Skin of body (tissue), 3 donors: ENCODE measurements at places on chromosomes 11 and 22. TPM values are rescaled to one million over a fixed set of nuclear protein-coding genes. Genes with fewer than 3 reads are reported as not detected.

The TBX10 gene
- total RNA-seq: not detected

The MOGAT2 gene
- 9.6 TPM for total RNA-seq

The SCGB1D2 gene
- total RNA-seq: not detected

The TREH gene
- total RNA-seq: not detected

The CST6 gene
- 279 TPM for total RNA-seq

The SLC6A5 gene
- total RNA-seq: not detected

The APOBEC3A gene
- 12.6 TPM for total RNA-seq

DNA sequence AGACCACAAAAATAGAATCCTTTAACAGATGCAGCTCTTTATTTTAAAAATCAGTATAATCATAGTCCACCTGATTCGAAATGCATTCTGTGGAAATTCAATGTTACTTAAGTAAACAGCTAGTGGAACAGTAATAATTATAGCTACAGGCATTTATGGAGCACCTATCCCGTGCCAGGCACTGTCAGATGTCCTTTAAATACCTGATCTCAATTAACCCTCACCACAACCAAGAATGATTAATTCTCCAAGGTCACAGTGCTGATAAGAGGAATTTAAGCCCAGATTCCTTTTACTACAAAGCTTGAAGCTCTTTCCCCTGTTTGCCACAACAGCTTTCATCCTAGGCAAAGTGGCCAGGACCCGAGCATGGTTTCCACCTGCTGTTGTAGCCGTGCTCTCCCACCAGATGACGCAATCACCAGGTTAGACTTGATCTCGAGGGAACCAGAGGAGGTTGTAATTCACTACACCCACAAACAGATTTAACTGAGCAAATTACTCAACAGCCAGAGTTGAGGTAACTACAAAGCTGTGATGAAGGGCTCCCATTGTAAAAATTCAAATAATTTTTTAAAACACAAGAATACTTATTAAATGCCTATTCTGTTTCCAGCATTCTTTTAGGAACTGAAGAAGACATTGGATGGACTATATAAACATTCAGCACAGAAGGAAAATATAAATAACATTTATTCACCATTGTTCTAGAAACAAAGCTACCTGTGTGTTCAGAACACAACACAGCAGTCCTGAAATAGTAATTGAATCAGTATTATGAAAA, 10.3 kb downstream of the PRDM10 start:
- DNase-seq: no peak

- DNase-seq: peak; percentile 54
These were observed 2.0 kb downstream of the DAGLA start for GRCh38 chr11:61682093-61682732.

DNA sequence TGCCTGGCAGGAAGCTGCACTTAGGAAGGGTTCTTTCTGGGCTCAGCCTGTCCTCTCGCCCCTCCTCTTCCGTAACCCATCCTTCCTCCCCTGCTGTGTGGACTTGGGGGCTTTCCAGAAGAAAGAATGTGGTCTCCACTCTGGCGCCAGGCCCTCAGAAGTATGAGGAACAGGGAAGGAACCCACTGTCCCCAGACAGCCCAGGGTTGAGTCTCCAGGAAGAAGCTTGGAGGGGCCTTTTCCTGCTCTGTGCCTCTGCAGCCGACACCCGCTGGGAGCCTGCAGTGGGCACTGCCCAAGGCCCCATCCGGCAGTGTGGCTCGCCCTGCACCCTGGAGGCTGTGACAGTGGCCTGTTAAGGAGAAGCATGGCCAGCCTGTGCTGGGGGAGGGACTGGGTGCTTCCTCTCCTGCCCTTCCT, 112.6 kb downstream of the ST3GAL4 start:
- DNase-seq: peak; percentile 32

- no peak for DNase-seq
These were observed 518 bp downstream of the CCDC179 start for GRCh38 chr11:22859756-22860155.

DNA sequence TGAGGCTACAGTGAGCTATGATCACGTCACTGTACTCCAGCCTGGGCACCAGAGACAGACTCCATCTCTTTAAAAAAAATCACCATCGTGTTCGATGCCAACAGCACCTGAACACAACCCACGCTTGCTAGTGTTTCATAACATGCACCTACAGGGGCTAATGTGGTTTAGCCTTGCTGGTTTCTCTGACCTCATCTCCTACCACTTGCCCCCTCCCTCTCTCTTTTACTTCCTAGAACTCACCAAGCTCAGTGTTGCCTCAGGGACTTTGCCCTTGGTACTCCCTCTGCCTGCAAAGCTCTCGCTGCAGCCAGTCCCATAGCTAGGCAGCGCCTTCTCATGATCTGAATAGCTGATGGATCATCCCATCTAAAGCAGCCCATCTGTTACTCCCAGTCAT, 99.8 kb downstream of the FBXO7 start:
- DNase-seq: no peak

DNA sequence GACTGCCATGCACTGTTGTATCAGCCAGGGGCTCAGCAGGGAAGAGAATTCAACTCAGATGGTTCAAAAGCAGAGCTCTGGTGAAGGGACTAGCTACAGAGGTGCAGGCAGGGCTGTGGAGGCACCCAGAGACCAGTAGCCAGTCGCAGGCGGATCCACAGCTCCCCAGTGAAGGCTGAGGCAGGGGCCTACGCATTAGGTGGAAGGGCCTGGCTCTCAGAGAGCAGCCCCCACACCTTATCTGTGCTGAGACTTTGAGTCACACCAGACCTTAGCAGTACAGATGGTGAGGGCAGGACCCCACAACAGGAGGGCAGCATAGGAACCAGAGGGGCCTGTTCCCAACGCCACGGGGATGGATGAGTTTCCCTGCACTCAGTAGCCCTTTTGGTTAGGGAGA, 189.6 kb downstream of the DSCAML1 start:
- no peak for DNase-seq

DNA sequence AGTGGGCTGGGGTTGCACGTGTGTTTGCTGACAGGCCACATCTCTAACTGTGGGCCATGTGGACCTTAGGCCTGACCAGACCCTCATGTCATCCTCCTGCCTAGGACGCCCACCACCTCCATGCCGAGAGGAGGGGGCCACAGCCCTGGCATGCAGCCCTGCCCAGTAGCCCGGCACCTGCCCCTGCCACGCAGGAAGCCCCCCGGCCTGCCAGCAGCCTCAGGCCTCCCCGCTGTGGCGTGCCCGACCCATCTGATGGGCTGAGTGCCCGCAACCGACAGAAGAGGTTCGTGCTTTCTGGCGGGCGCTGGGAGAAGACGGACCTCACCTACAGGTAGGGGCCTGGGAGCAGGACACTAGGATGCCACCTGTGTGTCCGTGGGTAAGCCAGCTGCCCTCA, 6.4 kb downstream of the MMP11 start:
- no peak for DNase-seq

GRCh38 chr11:131246156-131246555, 124.3 kb upstream of the NTM start:
- DNase-seq: no peak

DNA sequence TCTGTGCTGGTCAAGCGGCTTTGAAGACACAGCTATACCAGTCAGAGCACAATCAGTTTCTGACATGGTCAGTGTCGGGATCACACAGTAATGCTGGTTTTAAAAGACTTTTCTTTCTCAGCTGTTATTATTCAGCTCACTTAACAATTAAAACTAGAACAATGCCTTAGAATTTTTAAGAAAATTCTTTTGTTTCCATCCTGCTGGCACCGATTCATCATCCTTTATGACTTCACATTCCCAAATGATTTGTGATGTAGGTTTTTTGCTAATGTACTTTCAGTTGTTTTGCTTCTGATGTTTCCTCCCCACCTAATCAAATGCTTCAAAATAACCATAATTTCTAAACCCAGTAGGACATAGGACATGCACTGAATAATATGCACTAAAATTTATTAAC, 34.5 kb upstream of the OLFML1 start:
- no peak for DNase-seq

DNA sequence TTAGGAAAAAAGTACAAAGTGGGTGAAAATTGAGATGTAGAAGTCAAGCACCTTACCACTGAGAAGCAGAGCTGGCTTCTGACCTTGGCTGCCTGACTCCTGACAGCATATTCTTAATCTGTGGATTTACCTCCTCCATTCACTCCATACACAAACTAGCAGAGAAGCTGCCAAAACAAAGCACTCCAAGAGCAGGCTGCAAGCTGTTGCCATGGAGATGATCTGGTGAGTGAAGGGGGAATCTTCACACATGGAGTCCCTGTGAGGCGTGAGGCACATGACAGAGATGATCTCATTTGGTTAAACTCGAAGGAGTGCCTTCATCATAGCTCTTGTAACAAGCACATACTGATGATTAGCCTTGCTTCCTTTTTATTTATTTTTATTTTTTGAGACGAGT, 16.1 kb downstream of the COMMD9 start:
- DNase-seq: no peak

- DNase-seq: no peak
These were observed at the start of gene OR52D1 for GRCh38 chr11:5488385-5488784. Gene OR52D1 (plus strand): TSS chr11:5488685. CDS start chr11:5488707, 22 bp downstream.

- peak; percentile 75 for DNase-seq
These were observed 24.1 kb downstream of the FZD4 start for GRCh38 chr11:86930957-86931547.

DNA sequence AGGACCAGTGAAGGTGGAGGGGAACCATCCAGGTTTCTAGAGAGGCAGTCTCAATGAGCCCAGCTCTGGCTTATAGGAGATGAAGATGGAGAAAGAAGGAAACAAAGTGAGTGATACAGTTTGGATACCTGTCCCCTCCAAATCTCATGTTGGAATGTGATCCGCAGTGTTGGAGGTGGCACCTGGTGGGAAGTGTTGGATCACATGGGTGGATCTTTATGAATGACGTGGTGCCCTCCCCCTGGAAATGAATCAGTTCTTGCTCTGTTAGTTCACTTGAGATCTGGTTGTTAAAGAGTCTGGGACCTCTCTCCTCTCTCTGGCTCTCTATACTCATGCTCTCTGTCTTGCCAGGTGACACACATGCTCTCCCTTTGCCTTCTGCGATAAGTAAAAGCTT, 393.1 kb upstream of the NARS2 start:
- no peak for DNase-seq

DNA sequence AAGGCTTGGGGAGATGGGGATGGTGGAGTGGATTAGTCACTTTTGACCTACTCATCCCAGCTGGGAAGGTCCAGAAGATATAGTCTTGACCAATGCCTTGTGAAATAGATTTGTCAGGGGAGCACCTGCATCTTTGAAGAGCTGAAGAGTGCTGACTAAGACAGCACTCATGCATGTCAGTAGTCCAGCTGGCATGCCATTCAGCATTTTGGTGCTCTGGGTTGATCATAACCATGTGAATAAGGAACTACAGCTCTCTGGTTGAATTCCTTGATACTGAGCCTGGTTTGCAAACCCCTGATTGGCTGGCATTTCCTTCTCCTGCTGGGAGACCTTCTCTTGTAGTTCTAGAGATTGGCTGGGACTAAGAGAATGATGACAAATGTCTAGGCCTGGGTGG, 106.8 kb upstream of the ALX4 start:
- no peak for DNase-seq

DNA sequence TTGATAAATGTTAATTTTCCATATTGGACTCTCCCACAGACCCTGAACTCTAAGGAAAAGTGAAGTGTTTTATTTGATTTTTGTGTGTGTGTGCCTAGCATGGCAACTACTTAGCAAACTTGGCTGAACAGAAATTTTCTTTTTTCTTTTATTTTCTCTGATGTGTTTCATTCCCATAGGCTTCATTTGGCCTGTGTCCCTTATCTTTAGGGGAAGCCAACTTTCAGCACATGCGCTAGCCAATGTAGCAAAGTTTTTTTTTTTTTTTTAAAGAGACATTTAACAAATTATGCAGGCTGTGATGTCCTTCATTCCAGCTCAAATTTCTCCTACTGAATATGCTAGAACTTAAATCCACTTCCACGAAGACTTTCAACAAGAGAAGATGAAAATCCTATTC, 14.2 kb downstream of the TCF20 start:
- no peak for DNase-seq

DNA sequence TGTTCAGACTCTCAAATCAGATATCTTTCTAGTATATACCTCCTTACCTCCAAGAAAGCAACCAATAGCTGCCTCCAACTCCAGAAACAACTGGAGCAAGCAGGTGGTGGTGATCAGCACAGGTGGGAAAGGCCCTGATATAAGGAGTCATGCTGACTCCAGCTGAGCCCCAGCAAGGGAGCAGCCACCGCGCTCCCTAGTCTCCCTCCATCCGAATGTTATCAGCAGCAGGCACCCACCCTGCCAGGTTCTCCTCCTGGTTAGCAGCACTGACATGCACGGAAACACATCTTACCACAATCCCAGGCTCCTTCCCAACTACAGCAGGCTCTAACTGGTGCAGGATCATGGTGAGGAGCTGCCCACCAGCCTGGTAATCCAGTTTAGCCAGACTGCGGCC, 18.5 kb upstream of the STK33 start:
- no peak for DNase-seq

DNA sequence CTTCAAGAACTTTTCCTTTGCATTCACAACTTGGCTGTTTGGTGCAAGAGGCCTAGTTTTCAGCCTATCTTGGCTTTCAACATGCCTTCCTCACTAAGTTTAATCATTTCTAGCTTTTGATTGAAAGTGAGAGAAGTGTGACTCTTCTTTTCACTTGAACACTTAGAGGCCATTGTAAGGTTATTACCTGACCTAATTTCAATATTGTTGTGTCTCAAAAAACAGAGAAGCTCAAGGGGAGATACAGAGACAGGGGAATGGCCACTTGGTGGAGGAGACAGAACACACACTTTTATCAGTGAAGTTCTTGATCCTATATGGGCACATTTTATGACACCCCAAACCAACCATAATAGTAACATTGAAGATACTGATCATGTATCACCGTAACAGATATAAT, 532.3 kb downstream of the DLG2 start:
- no peak for DNase-seq
